Stimulated activated CD8-positive, alpha-beta memory T cell treated with anti-CD3 and anti-CD28 coated beads, Interleukin-4, amount 100 ng/mL, for 1 hour (primary cell): ENCODE measurements at places on chromosomes 4 and X.

GRCh38 chr4:80948141-80948540 is 82.4 kb upstream of the BMP3 start:
- DNase-seq: no peak

- DNase-seq: no peak
Measured at GRCh38 chr4:54586320-54586955, 71.3 kb upstream of the KIT start.

DNA sequence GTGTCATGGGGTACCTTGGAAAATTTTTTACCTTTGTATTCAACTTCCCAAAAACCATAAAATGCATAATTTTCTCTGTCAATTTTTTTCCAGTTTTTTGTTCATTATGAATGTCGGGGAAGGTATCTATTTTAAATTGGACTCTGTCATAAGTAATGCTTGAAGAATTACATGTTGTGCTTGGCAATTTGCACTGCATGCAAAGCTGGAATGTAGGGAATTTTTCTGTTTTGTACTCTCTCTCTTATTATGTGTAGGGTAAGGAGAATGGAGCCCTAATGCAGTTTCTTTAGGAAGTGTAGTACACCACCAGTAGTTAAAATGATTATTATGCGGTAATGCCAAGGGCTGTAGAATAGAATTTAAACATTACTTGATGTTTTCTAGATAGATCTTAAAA is 137.7 kb upstream of the LIMCH1 start:
- DNase-seq: no peak

- no peak for DNase-seq
Measured at GRCh38 chr4:168569931-168570276, 73.1 kb downstream of the PALLD start.

GRCh38 chrX:26631385-26631784 is 415.4 kb downstream of the MAGEB5 start:
- no peak for DNase-seq

DNA sequence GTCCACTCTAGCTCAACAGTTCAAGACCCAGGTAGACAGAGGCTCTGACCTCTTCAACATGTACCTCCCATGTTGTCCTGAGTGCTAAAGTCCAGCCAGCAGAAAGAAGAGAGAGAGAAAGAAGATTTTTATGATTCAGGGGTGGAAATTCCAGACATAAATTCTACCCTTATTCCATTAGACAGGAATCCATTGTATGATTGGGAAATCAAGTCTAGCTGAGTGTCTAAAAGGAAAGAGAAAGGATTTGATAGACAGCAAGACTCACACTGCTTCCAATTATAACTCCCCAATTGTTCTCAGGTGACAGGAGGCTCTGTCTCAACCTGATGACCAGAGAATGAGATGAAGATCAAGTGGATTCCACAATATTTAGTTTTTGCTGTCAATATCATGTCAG is 27.9 kb upstream of the PGM2 start:
- DNase-seq: no peak

DNA sequence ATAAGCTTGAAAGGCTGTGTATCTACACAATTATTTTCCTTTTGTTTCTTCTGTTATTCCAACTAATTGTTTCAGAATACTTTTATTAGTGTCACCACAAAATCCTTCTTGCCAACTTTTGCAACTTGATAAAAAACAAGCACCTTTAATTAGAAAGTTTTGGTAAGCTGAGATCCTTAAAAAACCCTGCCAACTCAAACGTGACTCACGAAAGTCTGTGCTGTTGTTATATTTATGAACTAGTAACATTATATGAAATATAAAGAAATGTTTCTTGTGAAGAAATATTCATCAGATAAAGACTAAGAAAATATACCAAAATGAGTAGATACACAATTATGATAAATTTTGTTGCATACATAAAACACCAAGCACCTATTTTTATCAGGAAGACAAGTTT is 49.0 kb downstream of the HUWE1 start:
- no peak for DNase-seq

DNA sequence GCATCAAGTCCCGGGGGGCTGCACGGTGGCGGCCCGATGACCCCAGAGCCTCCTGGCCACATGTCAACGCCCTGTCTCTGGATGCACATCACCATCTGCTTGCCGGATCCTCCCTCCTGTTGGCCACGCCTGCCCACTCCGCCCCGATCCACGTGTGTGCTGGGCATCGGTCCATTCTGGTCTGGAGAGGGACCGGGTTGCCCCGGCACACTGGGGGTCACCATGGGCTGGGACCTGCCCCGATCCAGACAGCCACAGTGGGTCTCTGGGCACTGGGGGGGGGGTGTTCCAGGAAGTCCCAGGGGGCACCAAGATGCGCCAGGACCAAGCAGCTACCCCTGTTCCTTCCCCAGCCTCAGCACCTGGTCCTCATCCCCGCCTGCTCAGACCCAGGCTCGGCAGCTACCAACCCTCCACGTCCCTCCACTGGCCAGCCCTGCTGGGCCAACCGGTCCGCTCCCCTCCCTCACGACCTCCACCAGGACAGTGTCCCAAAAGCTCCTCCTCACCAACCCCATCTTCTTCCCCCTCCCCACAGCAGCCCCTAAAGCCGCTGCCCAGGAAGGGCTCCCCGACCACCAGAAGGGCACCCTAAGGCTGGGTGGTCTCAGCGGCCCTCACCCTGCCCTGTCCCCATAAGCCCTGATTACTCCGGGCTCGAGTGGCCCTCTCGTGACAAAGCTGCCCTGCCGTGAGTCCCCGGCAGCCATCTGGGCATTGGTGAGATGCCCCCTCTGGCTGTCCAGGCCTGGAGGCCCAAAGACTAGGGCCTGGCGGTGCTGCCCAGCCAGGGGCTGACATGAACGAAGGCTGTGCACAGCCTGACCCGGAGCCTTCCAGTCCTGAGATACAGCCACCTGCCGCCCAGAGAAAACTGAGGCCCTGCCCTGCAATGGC is 4.6 kb downstream of the CTBP1 start:
- no peak for DNase-seq

DNA sequence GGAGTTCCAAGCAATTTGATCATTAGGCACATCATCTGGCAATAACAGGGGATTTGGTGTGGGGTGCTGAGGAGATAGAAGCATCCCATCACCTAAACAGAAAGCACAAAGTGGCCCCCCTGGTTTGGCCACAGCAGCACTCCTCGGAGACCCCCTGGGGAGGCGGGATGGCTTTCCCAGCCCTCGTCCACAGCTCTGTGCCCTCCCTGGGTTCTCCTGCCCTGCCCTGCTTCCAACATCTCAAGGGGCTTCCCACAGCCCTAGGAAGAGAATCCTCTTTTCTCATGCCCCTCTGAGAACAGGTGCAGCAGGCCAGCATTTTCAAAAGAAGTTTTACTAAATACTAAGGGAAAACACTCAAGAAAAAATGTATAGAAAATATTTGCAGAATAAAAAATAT is 12.8 kb downstream of the ATP5ME start:
- no peak for DNase-seq

DNA sequence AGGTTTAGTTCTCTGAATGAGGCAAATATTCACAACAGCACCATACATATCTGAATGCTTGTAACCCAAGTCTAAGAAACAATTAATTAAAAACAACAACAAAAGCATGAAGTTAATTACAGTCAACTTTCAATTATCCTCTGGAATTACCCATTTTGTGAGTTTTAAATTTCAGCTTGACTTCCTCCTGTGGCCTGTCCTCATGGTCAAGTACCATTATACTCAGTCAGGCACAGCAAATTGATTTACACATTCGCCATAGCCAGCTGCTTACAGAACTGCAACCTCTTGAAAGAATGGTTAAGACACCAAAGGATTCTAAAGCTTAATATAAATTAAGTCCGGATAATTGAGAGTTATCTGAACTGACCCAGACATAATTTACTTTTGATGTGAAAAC is 306.5 kb downstream of the CAMK2D start:
- DNase-seq: no peak

DNA sequence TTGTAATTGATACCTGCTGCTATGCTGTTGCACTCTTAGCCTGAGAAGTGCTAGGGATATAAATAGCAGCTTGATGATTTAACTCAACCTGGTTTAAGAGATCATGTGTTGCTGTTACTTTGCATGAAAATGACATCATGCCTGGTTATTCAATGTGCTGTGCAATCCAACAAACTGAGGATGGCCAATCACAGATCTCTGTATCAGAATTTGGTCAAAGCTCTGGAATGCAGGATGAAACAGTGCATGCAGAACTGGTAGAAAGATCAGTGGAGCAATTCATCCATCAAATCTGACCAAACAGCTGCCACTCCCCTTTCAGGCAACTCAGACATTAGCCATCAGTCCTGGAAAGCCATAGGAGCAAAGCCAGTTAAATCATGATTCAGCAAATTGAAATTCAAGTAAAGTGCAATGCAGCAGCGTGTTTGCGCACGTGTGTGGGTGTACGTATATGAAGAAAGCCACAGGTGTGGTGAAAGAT is 160.3 kb upstream of the RASGEF1B start:
- DNase-seq: no peak

GRCh38 chrX:38798956-38799355 is 2.3 kb upstream of the MID1IP1 start:
- no peak for DNase-seq

DNA sequence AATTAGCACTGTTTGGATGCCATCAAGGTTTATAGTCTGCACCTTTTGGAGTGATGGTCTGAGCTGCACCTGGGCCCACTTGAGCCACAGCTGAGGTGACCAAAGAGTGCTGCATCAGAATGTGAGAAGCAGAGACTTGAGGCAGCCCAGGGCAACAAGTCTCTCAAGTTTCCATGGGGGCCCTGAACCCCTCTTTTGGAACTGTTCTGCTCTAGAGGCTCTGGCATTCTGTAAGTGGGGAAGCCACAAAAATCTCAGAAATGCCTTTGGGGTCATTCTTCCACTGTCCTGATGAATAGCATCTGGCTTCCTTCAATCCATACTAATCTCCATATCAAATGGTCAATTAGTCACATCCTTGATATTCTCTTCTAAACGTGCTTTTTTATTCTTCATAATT is 298.4 kb upstream of the MAOA start:
- no peak for DNase-seq

DNA sequence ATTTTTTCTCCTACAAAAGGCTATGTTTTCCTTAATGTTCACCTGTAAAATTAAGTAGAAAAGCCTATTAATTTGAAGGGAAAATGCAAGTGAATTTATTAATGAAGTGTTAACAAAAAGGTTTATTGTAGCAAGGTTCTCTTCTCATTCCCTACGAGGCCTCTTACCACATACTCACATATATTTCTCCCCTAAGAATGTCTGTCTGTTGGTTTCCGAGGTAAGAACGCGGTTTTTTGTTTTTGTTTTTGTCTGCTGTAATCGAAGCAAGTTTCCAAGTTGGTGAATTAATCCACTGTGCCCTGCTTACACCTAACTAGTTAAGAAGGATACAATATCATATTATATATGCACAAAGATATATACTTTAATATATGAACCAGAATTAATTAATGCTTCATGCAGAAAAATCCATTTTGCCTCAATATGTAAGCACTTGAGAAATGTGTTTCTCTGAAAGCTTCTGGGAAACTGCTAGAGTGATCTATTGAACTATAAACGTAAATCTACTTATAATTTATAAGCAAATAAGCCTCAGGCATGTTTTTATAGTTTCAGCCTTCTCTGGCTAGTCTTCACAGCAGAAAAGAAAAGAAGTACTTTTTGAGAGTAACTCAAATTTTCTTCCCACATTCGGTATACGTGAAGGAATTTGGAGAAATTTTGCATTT is 120.8 kb downstream of the EGF start:
- DNase-seq: no peak

DNA sequence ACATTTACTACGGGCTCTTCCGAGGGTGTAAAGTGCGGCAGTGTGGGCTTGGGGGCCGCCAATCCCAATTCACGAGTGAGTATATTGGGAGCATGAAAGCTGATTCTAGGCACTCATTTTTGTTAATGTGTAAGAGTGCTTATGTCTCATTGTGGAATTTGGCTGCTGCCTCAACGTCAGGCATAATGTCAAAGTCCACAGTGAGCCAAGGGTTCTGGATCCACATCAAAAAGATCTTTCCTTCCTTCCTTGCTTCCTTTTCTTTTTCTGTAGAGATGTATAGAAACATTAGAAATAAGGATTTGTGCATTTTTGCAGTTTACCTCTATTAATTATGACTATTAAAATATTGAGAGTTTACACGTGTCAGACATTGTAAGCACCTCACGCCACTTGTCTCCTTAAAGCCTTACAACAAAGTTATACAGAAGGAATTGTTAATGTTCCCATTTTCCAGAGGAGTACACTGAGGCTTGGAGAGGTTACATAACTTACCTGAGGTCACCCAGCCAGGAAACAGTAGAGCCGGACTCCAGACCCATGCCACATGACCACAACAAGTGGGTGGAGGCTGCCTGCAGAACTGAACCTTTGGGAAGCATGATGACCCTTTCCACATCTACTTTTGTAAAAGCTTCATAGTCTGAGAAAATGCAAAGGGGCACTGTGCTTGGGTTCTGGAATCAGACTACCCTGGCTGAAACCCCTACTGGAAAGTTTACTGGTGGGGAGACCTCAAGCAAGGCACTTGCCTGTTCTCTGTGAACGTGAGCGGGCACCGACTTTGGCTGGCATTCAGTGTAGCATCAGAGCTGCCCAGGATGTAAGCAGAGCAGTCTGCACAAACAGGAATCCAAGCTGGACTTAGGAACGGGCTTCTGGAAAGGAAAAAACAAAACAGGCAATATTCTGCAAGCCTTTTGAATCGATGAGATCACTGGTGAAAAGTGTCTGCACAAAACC is 761 bp downstream of the CLRN2 start:
- DNase-seq: no peak

GRCh38 chr4:185700630-185701029 is 111.4 kb downstream of the SORBS2 start:
- DNase-seq: no peak

DNA sequence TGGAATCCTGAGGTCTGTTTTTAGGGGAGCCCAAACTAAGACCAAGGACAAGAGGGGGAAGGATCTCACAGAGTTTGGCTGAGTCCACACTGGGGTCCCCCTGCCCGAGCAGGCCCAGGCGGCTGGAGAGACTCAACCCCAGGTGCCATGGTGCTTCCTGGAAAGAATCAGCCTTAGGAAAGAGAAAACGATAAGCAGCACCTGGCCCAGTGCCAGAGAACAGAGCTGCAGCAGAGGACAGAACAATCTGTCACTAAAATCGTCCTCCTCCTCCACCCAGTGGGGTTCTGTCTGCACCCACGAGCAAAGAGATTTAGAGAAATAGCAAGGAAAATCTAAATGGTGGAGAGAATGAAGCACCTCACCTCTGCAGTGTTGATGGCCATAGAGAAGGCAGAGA is 470.5 kb downstream of the BCOR start:
- DNase-seq: no peak
